ENCODE measurements at places on chromosomes 2 and 18.

DNA sequence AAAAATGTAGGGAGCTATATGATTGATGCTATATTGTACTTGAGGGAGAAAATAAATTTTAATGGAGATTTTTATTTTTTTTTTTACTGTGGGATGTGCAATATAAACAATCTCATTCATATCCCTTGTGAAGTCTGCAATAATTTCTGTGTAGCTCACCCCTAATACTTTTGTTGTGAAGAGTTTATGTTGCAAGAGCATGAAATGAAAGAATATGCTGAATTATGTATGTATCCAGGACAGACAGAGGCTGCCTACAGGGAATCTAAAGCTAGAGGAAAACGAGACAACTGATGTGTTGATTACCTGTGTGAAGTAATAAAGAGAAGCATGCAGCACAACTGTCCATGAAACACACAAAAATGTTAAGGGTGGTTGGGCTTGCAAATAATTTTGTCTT lies 643.3 kb downstream of the DCDC2C start:
- DNase-seq, result no peak

DNA sequence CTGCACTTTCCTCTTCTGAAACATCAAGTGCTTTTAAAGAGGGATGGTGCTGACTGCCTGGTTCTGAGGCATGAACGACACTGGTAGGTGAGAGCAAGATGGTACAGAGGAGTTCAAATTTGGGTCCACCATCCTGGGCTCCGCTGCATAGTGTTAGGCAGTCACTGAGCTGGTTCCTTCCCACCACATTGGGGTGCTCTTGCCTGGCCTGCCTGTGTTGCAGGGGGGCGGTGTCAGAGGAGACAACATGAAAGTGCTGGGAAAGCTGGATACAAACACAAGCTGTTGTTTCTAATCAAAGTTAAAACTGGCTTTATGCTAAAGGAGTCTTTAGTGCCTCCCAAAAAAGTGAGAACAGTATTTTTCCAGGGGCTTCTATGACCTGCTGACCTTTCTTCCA lies 258.1 kb downstream of the GBX2 start:
- no peak for DNase-seq

DNA sequence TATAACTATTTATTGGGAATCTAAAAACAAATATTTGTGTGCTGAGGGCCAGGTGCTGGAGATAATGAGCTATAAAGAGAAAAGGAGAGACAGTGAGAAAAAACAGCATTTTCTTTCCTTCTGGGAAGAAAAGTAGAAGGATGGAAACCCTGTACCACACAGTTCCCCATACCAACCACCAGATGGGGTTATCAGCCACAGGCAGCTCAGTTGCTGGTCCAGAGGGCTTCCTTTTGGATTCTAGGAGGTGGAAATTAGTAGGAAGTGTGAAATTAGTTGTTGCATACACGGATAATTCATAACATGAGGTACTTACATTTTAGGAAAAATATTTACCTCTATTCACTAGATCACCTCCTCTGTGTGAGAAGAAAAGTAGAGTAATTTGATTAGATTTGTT lies 237.0 kb upstream of the FOSL2 start:
- no peak for DNase-seq

GRCh38 chr2:176553685-176554100 lies 284.5 kb downstream of the MTX2 start:
- DNase-seq, result peak; percentile 64

GRCh38 chr2:226736382-226736781 lies 63.2 kb downstream of the IRS1 start:
- no peak for DNase-seq

DNA sequence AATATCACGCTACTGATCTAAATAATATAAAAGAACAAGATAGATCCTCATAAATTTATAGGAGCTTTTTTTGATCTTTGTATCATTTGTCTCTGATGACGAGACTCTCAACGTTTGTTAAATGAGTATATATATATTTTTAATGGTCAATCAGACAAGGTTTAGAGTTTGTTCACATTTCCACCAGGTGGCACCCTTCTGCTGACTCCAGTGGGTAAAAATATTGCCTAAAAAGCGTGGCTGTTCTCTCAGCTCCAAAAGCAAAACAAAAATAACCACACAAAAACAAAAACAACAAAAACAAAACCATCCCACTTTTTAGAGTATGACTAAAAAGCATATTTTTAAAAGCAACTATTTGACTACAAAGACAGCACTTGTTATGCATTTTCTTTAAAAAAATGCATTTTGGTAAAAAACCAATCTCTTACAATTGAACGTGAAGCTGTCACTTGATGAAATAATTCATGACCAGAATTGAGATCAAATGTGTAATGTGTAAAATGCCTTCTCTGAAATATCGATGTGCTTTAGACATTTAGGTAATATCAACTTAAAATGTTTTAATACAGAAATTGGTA lies 723.2 kb downstream of the DPP10 start:
- DNase-seq, result no peak

DNA sequence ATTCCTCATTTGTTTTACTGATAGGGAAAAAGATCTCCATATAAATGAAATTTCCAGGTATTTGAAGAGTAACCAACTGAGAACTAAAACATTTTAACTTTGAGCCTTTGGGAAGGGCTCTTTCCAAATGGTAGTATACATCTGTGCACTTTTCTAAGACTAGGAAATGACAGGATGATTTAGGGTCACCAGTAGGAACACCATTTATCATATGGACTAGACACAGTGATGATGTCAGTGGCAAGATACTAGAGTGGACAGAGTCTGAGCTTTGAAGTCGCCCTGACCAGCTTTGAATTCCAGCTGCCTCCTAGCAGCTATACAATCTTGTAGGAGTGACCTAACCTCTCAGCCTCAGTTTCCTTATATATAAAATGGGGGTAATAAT lies 56.4 kb downstream of the E2F6 start:
- no peak for DNase-seq
